ENCODE measurements at places on chromosomes 4 and X.

GRCh38 chrX:70139736-70140135 lies 6.5 kb downstream of the IGBP1 start:
- DNase-seq = no peak

DNA sequence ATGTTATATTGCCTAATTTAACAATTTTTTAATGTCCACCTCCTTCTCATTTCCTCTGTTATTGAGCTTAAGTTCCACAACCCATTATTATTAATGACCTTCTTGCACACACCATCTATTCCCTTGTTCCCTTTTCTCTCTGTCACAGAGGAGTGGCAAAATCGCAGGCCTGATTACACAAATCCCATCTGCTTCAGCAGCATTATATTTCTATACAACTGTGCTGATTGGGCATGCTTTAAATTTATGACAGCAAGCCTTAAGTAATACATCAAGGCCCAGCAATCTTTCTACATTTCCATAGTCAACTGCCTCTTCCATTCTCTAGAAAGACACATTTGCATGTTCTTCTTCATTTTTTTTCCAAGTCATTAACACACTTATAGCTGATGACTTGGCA lies 423.8 kb downstream of the PRDM5 start:
- no peak for DNase-seq

GRCh38 chrX:154750301-154751202 lies at the start of gene GAB3:
TSS of gene GAB3 (minus strand) at chrX:154751077. CDS start at chrX:154751025, 52 bp downstream.
- DNase-seq = no peak

- DNase-seq = no peak
Measured at GRCh38 chr4:88724406-88724805, 26.8 kb upstream of the NAP1L5 start.

- DNase-seq = no peak
Measured at GRCh38 chr4:87838205-87838604, 5.4 kb downstream of the MEPE start.

DNA sequence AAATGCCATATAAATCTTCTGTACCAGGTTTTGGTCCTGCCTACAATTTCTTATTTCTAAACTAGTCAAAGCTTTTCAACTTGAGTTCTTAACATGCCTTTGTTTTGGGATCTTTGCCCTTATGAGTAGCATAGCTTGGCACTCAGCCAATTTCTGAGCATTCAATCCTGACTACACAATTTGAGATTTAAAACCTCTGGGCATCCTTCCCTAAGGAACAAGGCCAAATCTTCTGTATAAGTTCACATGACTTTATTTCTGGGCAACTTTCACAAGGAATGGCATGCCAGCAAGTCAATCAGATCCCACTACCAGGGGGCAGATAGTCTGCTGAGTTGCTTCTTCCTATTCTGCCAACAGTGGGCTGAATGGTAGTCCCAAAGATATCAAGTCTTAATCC lies 254.2 kb downstream of the ADAMTS3 start:
- DNase-seq = no peak

- DNase-seq = no peak
Measured at GRCh38 chr4:139525414-139525813, 30.6 kb downstream of the SETD7 start.

DNA sequence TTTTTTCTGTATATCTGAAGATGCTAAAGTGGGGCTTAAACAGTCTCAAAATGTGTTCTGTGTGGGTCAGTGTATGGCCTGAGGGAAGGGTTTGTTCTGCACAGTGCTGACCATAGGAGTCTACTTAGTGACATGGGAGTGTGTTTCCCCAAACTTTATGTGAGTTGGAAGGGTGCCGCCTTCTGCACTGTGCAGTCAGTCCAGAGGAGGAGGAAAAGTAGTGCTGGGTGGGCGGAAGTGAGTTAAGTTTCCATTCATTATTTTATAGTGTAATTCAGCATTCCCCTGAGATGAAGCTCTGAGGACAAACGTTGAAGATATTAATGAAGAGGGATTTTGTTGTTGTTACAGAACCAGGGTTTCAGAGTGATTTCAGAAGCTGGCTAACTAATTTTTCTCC lies 2.9 kb downstream of the CHST7 start:
- no peak for DNase-seq

DNA sequence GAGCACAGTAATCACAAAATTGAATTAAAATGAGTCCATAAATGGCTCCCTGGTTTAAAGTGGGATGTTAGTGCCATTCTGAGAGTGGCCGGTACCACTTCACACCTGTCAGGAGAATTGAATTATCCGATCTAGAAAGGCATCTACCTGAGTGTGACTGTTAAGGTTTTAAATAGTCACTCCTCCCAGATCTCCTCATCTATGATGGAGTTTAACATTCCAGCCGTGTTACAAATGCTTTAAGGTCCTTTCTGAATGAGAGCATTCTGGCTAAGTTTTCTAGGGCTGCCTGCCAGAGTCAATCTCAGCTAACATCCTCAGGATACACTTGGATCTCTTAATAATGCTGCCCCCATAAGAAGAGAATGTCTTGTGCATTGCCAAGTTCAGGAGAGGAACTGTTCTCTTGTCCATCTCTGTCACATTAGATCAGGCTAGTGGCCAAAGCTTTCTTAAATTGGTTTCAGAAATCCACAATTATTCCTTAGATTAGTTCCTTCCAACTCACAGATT lies 231.1 kb downstream of the SLC39A8 start:
- DNase-seq = no peak

DNA sequence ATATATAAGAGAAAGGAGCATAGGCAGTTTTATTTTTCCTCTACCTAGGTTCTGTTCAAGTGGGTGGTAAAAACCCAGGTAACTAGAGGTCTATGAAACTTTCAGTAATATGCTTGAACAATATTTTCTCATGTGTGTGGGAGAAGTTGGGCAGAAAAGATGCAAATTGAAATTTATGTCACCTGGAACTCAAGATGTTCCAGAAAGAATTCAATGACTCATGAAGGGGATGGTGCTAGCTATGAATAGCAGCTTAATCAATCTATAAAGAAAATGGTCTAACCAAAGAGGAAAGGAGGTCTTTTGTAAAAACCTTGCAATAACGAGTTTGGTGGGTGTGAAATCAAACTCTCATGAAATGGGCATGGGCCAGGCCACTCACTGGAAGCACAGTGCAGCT lies 263.8 kb downstream of the INPP4B start:
- no peak for DNase-seq

GRCh38 chr4:83810428-83810827 lies 274.5 kb downstream of the GPAT3 start:
- DNase-seq = no peak

GRCh38 chrX:14936561-14936960 lies 63.3 kb downstream of the MOSPD2 start:
- DNase-seq = no peak

DNA sequence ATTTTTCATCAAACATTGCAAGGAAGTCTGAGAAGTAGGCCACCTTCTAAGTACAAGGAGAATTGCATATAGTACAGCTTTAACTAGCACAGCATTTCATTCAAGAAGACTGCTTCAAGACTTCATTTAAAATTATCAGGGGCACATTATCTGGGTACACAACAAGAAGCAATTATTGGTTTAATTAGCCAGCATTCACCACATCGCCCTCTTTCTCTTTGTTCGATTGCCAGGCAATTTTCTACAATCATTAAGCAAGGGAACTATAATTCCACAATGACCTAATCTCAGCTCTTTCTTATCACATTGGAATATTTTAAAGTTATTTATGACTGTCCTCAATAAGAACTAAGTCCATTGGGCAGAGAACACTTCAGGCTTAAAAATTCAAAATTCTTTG lies 1347.1 kb upstream of the PABPC4L start:
- DNase-seq = no peak
